ENCODE measurements at places on chromosomes 2 and 18. TPM values are rescaled to one million over a fixed set of nuclear protein-coding genes. Genes with fewer than 3 reads are reported as not detected.

Gene KIAA2012
- not detected for total RNA-seq

Gene UGT1A8
- not detected for total RNA-seq

Gene CREB1
- total RNA-seq = 101 TPM

Gene DCDC2C
- total RNA-seq = not detected

Gene LDLRAD4
- total RNA-seq = 44.5 TPM

Gene IL18R1
- 19.8 TPM for total RNA-seq

Gene SEC11C
- total RNA-seq = 57.9 TPM

Gene EFHD1
- 0.23 TPM for total RNA-seq

Gene G6PC2
- total RNA-seq = not detected

Gene GKN1
- not detected for total RNA-seq

Gene NLRC4
- total RNA-seq = not detected

Gene CD207
- total RNA-seq = not detected

Gene ITGA4
- 301 TPM for total RNA-seq

Gene ACKR3
- total RNA-seq = 1.3 TPM

Gene KCNIP3
- total RNA-seq = not detected
